COR-L47 (cell line): ENCODE measurements at places on chromosomes 3 and 15.

GRCh38 chr3:138675393-138675792 lies 66.8 kb downstream of the FAIM start:
- no peak for DNase-seq

- no peak for DNase-seq
Measured at GRCh38 chr3:195918176-195918575, 9.8 kb upstream of the TNK2 start.

- DNase-seq: no peak
Measured at GRCh38 chr15:101679806-101680205, 27.6 kb upstream of the TM2D3 start.

- no peak for DNase-seq
Measured at GRCh38 chr3:110070161-110070916, 733.0 kb upstream of the DPPA4 start.
